Heart left ventricle (tissue), 16 donors: ENCODE measurements at places on chromosomes 3 and 15. TPM values are rescaled to one million over a fixed set of nuclear protein-coding genes. Genes with fewer than 3 reads are reported as not detected.

The RETNLB gene
- total RNA-seq, result not detected

- DNase-seq, result no peak
Measured at GRCh38 chr3:137217733-137218132, 259.9 kb downstream of the IL20RB start.

DNA sequence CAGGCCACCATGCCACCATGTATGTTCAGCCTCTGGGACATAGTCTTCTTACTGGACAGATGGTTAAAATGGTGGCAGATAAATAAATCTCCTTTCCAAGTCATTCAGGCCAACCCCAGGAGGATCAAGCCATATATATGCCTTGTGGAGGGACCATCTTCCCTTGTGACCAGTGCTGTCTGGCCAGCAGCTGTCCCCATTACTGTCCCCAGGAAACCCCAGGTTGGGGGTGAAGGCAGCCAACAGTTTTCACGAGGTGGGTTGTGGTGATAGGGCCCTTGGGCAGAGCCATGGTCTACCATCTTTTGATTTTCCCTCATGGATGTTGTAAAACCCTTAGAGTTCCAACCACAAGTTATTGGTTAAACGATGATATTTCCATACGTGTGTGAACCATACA is 48.7 kb upstream of the PCSK6 start:
- DNase-seq, result no peak

DNA sequence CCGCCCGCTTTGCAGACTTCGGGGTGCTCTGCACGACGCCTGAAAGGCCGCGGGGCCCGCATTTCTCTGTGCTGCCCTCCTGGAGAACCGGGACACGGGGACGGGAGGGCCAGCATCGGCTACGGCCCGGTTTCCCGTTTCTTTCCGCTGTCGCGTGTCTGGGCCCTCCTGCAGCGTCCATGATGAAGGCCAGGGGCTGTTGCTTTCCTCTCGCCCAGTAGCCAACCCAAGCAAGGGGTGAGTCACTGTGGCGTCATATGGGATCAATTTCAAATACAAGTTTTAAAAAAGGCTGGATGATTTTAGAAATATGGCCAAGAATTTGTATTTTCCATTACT is 435 bp downstream of the SLC35G2 start:
- DNase-seq, result no peak

The ZBED2 gene
- total RNA-seq, result not detected

The LCTL gene
- not detected for total RNA-seq

DNA sequence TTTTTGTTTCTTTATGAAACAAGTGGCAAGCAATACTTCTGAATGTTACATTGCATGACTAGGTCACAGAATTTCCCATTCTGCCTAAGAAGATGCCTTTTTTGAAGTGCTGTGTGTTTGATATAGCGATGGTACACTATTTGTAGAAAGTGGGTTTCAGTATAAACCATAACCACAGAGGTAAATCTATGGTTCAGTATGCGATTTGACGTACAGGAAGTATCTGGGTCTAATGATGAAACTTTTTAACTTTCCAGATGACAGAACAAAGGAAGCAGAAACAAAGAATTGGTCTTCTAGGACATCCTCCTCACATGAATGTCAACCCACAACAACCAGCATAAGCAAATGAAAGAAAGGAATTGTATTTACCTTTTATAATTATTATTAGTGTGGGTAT is 133.4 kb upstream of the BHLHE40 start:
- DNase-seq, result no peak

The OR5K2 gene
- not detected for total RNA-seq

DNA sequence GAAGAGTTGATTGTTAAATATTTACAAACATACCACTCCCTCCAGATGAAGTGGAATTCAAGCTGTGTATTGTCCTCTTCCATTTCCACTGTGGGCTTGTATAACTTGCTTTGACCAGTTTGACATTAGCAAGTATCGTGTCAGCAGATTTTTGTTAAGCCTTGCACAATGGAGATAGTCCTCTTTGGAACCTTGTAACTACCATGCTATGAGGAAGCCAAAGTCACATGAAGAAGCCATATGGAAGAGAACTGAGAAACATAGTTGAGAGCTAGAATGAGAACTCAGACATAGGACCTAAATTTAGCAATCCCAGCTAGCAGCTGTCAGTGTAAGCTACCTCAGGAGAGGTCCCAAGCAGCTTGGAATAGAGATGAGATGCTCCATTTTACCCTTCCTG is 889.2 kb downstream of the PDCD6IP start:
- no peak for DNase-seq

DNA sequence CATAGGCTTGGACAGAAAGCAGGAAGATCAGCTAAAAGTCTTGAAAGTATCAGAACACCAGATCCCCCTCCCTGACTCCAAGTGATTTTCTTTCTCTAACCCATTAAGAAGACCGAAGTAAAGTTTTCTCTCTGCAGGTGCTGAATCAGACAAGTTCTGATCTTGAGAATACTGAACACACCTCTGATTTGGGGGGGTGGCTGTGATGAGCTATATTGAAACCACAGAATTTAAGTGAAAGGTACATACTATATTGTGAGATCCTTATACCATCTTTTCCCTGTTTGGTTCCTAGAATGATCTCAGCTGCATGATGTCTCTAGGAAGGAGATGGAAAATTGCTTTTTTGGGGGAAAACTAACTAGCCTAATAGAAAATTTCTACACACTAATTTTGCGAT is 196.0 kb downstream of the DIPK2A start:
- DNase-seq, result no peak

DNA sequence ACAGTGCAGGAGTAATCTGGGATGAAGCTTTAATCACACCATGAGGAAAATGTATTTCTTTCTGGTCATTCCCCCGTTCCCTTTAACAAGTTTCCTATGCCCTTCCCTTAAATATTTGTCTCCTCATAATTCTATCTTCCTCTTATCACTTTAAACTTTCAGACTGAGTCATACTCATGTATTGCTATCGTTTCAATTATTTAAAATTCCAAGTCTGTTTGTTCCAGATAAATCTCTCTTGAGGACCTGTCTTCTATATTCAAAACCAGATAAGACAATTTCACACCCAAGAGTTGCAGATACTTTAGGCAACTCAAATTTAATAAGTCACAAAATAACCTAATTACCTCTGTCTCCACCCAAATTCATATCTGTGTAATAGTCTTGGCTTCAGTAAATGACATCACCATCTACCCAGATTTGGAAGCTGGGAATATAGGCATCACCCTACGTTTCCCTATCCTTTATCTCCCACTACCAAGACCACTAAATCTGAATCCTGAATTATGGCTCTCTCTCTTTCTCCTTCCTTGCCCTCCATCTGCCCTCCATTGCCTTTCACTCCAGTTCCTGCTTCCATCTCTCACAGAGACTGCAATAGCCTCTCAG is 220.1 kb downstream of the PYDC2 start:
- no peak for DNase-seq

The PLSCR4 gene
- total RNA-seq, result 13.8 TPM

- no peak for DNase-seq
Measured at GRCh38 chr3:117252208-117252607, 542.6 kb downstream of the TUSC7 start.

The FBXO40 gene
- total RNA-seq, result 98.9 TPM

The CCR1 gene
- 52.6 TPM for total RNA-seq

GRCh38 chr3:115275896-115276295 is 128.8 kb upstream of the ZBTB20 start:
- no peak for DNase-seq

The ZNF621 gene
- total RNA-seq, result 7.6 TPM

DNA sequence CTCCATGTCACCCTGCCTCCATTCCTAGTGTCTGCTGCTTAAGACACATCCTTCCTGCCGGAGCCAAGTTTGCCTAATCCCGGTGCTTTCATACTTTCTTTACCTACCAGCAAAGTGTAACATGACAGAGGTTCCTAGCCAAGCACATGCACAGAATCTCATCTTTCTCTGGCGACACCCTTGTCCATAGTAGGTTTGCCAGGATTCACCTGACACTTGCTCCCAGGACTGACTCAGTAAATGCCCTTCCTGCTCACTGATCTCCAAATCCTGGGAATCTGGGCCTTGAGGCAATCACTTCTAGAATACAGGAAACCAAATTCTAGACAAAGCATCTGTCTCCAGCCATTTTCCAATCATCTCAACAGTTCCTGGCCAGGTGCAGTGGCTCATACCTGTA is 10.2 kb upstream of the NR2E3 start:
- DNase-seq, result no peak

DNA sequence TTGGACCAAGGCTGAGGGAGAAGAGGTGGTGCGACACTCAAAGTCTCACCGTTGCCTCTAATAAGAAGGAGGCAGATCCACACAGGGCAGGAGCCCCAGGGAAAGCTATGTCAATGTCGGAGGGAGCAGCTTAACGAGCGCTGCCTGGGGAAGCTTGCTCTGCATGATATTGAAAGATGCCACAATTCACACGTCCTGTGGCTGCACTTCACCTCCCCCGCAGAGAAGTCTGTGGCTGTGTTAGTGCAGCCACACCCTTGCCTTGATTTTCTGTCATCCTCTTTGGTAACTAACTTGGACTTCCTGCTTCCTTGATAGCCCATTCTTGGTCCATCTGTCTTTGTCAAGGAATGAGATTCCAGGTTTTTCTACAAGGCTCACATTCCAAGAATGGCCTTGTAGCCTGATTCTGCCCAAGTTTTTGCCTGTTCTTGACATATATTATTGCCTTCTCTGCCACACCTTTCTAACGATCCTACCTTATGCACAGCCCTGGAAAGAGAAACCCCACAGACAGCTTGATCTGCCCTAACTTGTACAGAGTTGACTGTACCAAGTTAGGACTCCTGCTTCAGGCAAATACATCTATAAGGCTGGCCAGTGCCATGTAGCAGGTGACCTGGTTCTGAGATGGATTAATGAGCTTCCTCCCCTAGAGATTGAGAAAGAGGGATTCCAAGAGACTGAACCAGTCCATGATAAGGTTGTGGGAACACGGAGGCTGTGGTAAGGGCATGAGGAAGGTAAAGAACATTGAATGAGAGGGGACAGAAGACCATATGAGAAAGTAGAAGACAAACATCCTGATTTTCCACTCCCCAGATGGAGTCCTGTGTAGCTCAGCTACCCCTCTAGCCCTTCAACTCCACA is 153.0 kb upstream of the WNT5A start:
- DNase-seq, result no peak

The DUOXA2 gene
- total RNA-seq, result not detected

GRCh38 chr3:197802779-197803459 is 11.9 kb downstream of the LRCH3 start:
- no peak for DNase-seq

The CHL1 gene
- total RNA-seq, result 2.2 TPM
